ENCODE measurements at places on chromosomes 1 and 21.

DNA sequence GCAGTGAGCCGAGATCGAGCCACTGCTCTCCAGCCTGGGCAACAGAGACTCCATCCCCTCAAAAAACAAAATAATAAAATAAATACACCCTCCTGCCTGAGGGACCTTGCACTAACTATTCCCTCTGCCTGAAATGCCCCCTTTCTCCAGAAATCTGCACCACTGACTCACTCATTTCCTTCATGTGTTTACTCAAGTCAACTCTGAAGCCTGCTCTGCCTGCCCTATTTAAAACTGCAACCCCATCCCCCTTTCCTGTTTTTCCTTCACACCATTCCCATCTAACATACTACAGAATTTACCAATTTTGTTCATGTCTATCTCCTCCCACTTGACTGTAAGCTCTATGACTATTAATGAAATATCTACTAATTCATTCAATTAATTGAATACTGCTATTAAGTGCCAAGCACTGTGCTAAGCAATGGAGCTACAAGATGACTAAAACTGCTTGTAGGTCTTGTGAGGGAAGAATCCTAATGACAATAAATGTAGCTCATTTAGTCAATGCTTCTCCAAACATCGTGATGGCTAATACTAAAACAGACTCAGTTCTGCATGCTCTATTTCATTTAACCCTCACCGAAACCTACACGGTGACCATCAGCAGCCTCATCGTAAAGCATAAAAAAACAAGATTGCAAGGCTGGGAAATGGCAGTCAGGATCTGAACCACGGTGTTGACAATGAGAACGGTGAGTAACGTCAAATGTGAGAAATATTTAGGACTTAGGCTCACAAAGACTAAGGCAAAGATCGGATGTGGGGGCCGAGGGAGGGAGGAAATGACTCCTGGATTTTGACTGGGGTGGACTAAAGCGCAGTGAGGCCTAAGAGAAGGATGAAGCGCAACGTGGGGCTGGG, 749 bp upstream of the TMEM39B start:
- DNase-seq = no peak

DNA sequence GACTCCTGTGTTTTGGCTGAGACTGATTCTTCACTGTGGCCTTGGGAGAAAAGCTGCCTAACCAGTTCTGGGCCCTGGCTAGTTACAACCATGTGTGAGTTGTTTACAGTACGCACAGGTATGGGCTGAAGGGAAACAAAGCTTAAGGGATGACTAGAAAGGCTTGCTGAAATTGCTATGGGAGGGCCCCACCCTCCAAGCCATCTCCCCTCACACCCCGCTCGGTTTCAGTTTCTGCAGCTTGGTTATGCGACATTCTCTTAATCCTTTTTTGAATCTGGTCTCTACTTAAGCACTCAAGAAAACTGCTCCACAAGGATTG, 43.1 kb downstream of the PBX1 start:
- no peak for DNase-seq

DNA sequence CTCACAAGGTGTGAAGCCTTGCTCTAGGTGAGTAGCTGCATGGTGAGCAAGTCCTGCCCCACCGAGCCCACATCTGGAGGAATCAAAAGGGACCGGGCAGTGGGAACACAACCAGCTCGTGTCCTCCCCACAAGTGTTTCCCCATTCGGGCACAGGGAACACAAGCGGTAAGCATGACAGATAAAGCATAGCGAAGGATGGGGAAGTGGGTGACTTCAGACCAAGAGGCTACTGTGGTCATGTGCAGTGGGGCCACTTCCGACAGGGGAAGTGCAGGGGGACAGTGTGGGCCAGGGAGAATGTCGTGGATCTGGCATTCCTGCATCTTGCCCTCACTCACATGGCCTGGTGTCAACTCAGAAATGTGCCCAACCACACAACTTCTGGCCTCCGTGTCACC, 306.2 kb downstream of the FAM72C start:
- DNase-seq = no peak

DNA sequence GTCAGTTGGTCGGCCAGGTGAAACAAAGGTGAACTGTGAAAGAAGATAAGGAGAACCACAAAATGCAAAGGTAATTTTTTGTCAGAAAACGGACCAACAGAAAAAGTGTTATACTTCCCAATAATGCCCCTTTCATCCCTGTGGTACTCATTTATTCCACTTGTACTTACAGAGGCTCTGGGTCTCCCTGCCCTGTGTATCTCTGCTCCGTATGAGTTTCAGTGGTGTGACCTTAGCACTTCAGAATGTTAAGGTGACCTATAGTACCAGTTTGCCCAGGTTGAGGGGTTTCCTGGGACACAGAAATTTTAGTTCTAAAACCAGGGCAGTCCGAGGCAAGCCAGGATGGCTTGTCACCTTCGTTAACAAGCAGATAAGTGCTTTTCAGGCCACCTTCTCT, 254.8 kb downstream of the OLFM3 start:
- no peak for DNase-seq

- no peak for DNase-seq
Observed at GRCh38 chr1:35707601-35708440, 10.9 kb downstream of the C1orf216 start.

DNA sequence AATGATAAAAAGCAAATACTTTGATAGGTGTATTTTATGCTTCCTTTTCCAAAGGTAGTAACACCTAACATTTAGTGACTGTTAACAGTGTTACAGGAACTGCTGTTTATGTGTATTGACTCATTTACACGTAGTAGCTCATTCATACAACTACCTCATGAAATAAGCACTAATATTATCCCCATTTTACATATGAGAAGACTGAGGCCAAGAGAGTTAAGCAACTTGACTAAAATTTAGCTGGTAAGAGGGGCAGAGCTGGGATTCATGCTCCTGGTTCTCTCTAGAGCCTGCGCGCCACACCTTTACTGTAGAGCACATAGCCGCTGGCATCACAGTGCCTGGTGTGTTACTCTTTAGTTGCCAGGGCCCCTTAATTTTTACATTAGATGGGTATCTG, 11.3 kb downstream of the ZBTB40 start:
- no peak for DNase-seq

- DNase-seq = no peak
Observed at GRCh38 chr1:119648620-119649004, 546 bp upstream of the ZNF697 start.

DNA sequence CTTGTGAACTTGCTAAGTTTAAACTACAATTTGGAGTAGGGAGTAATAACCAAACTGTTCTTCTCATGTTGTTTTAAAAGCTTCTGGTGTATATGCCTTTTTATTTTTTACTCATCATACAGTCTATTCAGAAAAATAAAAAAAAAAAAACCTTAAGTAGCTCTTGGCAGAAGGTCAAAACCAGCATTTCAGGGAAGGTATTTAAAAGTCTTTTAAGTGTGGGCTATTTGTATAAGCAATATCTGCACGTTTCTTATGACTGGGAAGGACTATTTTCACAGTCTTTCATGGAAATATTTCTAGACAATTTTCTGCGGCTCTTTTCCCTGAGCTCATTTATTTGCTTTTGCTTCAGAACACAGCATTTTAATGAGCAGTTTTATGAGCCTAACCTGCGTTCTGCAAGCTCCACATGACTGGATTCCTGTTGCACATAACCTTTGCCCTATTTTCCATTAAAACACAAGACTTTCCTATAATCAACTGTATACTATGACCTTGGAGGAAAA, 60.9 kb upstream of the C1orf105 start:
- no peak for DNase-seq

GRCh38 chr1:68217060-68217554, 15.2 kb downstream of the WLS start:
- DNase-seq = no peak

DNA sequence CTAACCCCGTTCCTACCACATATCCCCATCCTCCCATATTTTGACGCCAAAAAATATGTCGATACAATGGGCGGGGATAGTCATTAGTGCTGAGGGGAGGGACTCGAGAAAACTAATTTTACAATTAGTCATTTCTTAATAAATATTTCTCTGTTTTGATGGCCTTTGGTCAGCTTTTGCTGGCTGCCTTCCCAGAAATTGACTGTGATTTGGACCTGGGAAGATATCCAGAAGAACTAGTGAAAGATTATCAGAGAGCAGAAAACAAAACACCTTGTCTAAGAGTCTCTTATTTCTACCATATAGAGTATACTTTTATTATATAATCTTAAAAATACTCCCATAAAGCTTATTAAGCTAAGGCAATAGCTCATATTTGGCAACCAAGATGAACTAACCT, 247.6 kb downstream of the MRPL39 start:
- no peak for DNase-seq

DNA sequence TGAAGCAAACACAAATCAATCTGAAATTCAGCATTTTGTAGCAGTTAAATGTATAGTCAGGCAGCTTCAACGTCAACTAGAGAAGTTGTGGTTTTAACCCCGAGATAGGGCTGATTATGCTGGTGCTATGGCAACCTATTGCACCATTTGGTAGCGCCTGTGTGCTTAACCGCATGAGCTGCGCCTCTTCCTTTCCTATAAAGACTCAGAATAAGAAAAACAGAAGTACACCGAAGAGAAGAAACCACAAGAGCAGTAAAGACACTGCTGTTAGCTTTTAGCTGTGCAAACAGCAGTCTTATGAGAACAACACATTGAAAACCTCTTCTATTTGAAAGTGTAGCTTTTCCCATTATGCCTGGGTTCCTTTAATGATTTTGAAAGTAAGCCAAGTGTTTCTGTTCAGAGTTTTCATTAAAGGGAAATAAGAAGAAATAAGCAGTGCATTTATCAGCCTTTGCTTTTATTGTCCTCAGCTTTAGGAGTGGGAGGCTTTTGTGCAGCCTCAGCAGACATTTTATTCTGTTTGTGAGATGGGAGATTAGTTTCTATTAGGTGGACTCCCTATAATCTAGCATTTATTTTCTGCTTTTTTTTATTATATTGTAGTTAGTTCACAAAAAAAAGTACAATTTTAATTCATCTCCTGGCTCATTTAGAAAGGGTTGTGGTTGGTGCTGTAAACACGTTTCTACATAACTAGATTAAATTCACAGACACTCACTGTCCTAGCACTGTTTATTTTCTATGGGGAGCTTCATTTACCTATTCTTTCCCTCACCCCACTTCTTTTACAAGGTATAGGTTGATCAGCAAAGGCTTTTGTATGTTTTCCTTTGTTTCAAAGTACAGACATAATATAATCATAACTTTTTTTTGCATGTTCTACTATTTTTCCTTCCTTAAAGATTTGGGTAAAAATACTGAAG, 43.3 kb downstream of the PTPRC start:
- peak; percentile 37 for DNase-seq

All from esophagus squamous epithelium (tissue), 5 donors.